ENCODE measurements at places on chromosomes 6 and 20.
A peak's percentile ranks its signal among the peaks of the same experiment; 100 is the strongest.

DNA sequence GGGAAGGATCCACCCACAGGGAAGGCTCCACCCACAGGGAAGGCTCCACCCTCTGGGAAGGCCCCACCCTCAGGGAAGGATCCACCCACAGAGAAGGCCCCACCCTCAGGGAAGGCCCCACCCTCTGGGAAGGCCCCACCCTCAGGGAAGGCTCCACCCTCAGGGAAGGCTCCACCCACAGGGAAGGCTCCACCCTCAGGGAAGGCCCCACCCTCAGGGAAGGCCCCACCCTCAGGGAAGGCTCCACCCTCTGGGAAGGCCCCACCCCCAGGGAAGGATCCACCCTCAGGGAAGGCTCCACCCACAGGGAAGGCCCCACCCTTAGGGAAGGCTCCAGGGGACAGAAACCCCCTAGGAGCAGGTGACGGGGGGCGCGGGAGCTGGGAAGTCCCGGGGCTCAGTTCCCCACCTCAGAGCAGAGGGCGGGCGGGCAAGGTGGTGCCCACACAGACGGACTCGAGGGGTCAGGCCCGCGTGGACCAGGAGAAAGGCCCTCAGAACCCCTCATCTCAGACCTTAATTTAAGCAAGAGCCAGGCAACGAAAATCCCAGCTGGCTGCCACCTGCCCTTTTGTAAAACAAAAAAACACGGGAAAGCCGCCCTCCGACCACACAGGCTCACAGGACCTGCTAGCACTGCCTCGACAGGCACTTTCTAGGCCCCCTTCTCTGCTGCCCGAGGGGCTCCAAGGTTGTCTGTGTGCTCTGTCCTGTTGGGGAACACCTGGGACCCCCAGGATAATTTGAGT is 39.7 kb downstream of the KCNQ2 start:
- DNase-seq, result no peak

- no peak for DNase-seq
Observed at GRCh38 chr6:137729866-137730629, 137.0 kb upstream of the TNFAIP3 start.

DNA sequence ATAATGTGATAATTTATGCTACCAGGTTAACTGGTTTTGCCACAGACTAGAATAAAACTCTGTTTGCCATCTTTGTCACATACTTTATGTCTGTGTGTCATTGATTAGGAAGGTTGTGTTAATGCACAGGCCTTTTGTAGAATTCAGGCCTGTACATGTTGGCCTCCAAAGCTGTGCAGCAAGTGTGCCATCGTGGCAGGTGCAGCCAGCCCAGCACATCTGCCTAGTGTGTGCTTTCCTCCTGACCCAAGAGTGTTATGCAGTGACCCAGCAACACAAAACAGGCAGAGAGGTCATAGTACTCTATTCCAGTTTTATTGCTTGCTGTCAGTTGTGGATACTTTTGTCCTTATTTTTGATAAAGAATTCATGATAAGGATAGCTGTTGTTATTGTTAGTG is 3.7 kb downstream of the MAP3K4 start:
- no peak for DNase-seq

GRCh38 chr20:9148291-9148690 is 79.4 kb downstream of the PLCB4 start:
- no peak for DNase-seq

DNA sequence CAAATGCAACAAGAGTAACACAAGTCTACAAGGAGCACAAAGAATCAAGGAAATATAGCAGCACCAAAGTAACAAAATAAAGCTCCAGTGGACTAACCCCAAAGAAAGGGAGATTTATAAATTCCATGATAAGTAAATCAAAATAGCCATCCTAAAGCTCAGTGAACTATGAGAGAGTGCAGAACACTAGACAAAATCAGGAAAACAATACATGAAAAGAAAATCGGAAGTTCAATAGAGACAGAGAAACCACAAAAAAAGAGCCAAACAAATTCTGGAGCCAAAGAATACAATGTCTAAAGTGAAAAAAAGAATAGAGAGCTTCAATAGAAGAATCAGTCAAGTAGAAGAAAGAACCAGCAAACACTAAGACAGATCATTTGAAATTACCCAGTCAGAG is 247.3 kb upstream of the TENT5A start:
- DNase-seq, result no peak

DNA sequence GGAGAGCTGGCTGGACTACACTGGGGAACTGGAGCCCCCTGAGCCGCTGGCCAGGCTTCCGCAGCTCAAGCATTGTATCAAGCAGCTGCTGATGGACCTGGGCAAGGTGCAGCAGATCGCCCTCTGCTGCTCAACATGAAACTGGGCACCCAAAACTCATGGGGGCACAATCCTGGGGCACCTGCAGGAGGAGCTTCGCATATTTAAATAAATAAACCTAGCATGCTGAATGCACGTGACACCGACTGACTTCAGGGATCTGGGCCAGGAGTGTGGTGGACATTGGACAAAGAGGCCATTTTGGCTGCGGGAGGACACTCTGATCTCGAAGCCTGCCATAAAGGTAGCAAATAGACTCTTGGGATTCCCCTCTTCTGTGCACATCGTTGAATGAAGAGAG is 6.8 kb downstream of the SCAND1 start:
- no peak for DNase-seq

- DNase-seq, result no peak
Observed at GRCh38 chr20:16096756-16097326, 476.4 kb downstream of the KIF16B start.

GRCh38 chr6:52981222-52981900 is 13.7 kb downstream of the GSTA4 start:
- no peak for DNase-seq

DNA sequence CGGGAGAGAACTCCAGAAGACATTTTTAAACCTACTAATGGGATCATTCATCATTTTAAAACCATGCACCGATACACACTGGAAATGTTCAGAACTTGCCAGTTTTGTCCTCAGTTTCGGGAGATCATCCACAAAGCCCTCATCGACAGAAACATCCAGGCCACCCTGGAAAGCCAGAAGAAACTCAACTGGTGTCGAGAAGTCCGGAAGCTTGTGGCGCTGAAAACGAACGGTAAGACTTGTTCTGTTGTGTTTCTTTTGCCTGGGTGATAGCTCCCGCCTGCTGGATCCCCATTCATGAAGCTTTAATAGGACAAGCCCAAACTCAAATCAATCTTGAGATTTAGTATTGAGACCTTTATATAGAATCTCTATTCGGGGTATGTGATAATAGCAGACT is 4.2 kb downstream of the TNFAIP3 start:
- DNase-seq, result no peak

DNA sequence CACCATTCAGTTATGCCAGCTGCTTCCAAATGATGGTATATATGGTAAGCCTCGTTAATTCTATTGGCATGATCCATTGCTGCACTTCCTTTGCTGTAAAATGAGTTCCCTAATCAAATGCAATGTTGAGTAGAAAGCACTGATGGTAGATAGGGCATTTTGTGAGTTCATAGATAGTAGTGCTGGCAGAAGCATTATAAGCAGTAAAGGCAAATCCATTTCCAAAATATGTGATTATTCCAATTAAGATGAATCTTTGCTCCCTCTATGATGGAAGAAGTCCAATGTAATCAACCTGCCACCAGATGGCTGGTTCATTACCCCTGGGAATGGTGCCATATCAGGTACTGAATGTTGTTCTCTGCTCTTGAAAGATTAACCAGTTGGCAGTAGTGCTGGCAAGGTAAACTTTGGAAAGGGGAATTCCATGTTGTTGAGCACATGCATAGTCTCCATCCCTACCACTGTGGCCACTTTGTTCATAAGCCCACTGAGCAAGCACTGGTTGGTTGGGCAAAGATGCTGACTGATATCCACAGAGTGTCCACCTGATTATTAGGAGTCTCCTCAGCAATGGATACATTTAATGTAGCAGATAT is 5.6 kb upstream of the TBPL1 start:
- no peak for DNase-seq

DNA sequence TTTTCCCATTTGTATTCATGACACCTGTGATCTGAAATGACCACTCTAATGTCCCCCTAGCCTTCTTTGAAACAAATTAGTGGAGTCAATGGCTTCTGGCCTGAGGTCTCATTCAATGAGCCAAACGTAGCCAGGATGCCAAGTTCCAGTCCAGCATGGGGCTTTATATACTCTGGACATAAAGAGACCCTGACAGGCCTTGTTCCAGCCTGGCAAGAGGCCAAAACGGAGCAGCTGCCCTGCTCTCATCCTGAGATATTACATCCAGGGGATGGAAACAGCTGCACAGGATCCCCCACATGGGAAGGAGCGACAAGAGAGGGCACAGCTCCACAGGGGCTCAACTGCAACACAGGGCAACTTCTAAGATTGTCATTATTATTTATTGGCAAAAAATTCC is 437.8 kb downstream of the CDH26 start:
- DNase-seq, result no peak

- DNase-seq, result no peak
Observed at GRCh38 chr6:37238381-37238780, 19.2 kb upstream of the TBC1D22B start.

GRCh38 chr6:71349395-71349794 is 60.8 kb downstream of the OGFRL1 start:
- no peak for DNase-seq

DNA sequence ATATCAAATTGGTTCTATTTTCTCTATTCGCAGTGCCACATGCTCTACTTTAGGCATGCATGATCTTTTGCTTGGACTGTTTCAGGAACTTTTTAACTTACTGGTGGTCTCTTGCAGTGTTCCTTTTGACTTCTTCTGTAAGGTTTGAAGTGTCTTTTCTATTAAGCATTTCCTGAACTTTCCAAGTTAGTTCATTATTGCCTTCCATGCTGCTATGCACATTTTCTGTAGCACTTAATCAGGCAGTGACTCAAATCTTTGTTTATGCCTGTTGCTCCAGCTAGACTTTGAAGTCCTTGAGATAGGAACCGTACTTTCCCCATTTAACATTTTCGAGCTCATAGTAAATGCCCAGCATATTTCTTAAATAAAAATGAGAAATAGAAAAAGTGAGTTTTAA is 52.2 kb downstream of the FAM83B start:
- no peak for DNase-seq

GRCh38 chr20:50387218-50387995 is 122.8 kb upstream of the PTPN1 start:
- DNase-seq, result no peak

DNA sequence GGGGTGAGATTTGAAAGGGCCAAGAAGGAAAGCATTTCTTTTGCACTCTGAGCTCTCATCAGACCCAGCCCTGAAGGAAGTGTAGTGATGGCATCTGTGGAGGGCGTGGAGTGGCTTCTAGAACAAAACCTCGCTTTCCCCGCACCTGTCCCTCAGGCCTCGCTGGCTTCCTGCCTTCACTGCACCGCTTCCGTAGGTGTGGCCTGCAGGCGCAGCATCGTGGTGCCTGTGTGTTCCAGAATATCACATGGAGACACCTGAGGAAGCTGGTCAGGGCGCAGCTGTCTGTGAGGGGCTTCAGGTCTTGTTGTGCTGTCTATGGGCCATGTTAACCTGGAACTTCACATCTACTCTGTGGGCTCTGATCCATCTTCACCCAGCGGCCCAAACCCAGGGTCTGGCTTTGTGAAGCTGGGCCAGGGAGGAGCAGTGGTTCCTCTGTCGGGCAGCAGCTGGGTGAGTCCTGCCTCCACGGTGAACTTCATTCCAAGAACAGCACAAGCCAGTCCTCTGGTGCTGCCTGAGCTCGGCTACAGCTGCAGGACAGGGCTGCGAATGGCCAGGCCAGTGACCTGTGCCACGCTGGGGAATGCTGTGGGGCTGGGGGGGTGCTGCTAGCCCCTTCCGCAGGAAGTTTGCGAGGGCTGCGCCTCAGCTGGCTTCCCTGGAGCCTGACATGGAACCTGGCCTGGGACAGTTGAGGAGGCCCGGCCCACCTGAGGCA is 40.9 kb downstream of the DSTN start:
- peak; percentile 49 for DNase-seq

DNA sequence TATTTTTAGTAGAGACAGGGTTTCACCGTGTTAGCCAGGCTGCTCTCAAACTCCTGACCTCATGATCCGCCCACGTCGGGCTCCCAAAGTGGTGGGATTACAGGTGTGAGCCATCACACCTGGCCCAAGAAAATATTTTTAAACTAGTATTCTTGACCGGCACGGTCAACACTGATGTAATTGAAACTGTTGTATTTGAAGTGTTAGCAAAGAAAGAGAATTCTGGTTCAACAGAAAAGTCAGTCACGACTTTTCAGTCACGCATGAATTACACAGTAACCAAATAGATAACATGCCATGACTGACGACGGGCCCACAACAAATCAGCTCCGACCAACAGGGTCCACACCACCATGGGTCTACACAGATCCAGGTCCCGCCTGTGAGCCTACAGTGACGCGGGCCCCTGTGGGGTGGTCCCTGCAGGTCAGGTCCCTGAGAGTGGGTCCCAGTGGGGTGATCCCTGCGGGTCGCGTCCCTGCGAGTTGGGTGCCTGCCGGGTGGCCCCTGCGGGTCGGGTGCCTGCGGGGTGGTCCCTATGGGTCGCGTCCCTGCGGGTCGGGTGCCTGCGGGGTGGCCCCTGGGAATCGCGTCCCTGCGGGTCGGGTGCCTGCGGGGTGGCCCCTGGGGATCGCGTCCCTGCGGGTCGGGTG is 1.0 kb downstream of the GMEB2 start:
- no peak for DNase-seq

DNA sequence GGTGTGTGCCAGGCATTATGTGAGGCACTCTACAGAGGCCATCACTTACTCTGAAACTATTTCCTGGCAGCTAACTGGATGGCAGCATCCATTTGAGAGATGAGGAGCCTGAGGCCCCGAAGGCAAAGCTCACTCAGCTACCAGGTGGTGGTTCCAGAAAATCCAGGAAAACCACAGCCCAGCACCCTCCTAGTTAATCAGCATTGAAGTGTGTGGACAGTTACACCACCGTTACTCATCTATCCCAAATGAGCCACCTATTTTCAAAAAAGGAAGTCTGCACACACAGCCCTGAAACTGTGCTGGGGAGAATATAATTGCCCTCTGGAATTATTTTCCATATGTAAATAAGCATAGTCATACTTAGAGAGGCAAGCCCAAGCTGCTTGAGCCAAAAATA is 67.4 kb downstream of the CNBD2 start:
- no peak for DNase-seq

GRCh38 chr6:166951670-166952060 is 4.7 kb downstream of the RNASET2 start:
- no peak for DNase-seq

DNA sequence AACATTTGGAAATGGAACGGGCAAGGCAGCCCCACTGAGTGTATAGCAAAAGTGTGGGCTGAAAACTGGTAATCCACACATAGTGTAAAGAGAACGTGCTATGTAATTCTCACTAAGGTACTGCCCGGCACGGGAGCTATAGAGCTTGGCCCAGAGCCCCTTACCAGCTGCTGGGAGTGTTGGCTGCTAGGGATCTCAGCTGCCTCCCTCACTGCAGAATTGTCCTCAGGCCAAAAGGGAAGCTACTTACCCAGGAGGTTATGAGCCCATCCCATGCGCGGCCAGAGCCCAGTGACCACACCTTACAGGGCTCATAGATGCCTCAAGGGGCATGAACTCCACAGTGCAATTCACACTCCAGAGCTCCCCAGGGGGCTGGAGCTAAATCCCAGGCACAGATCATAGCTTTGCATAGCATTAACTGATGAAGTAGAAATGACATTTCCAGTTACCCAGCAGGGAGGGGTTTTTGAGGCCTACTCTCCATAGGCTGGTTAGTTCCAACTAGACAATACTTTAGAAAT is 56.8 kb downstream of the LINC00237 start:
- no peak for DNase-seq

- DNase-seq, result no peak
Observed at GRCh38 chr6:68572525-68572924, 62.6 kb upstream of the ADGRB3 start.

- DNase-seq, result no peak
Observed at GRCh38 chr20:50735813-50736212, 4.4 kb downstream of the PARD6B start.
